NCI-H1930 (cell line): ENCODE measurements at places on chromosomes 4 and X.

DNA sequence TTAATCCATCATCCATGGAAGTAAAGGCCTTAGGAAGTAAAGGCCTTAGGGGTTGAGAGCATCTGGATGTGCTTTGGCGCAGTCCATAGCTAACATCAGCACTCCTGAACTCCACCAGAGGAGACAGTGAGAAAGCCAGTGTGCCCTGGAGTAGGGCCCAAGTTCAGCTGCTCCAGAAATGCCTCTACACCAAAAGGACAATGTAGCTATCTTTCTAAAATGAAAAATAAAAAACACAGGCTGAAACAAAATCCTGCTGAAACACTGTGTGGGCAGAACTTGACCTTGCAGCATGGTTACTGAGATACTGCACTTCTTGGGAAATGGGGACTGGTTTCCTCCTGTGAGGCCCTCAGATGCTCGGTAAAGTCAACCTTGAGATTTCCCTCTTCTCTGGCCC lies 29.3 kb downstream of the SH3RF1 start:
- no peak for DNase-seq

GRCh38 chrX:114028907-114029662 lies 554.8 kb upstream of the HTR2C start:
- DNase-seq = no peak

- no peak for DNase-seq
Measured at GRCh38 chrX:10107483-10107882, 49.3 kb upstream of the CLCN4 start.

DNA sequence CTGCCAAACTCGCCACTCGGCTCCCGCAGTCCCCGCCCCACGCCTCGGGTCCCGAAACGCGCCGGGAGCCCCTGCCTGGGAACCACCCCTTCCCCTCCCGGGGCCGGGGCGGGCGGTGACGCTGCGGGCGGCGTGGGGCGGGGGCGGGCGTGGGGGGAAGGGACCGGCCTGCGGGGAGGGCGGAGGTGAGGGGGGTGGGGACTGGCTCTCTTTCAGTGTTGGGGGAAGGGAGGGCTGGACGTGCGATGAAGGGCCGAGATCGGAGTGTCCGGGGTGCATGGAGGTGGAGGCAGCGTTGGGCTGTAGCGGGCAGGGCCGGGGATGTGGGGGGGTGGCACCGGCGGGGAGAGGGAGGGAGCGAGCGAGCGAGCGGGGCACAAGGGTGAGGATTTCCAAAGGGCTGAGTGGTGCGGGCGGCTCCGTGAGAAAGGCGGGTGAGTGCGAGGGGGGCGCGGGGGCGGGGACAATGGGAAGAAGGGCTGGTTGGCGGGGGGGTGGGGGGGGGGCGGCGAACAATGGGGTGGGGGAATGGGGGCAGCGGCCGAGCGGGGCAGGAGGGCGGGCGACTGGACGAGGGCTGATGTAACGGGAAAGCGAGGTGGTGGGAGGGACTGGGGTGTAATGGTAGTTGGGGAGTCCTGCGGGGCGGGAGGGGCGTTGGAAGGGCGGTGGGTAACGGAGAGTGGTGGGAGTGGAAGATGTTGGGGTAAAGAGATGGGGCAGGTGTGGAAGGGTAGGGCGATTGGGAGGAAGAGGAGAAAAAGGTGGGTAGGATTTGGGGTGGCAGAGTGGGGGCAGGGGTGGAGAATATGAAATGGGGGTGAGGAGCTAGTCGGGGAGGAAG lies 578 bp downstream of the DCUN1D4 start:
- peak; percentile 23 for DNase-seq

- no peak for DNase-seq
Measured at GRCh38 chr4:77600521-77601451, 4.8 kb upstream of the CXCL13 start.

- DNase-seq = no peak
Measured at GRCh38 chr4:56817840-56818491, 3.5 kb downstream of the SPINK2 start.

GRCh38 chr4:171484681-171485080 lies 328.5 kb upstream of the GALNTL6 start:
- no peak for DNase-seq

- no peak for DNase-seq
Measured at GRCh38 chrX:3244203-3244743, 102.2 kb downstream of the MXRA5 start.

GRCh38 chrX:21375708-21376009 lies 1.4 kb downstream of the CNKSR2 start:
- DNase-seq = no peak

DNA sequence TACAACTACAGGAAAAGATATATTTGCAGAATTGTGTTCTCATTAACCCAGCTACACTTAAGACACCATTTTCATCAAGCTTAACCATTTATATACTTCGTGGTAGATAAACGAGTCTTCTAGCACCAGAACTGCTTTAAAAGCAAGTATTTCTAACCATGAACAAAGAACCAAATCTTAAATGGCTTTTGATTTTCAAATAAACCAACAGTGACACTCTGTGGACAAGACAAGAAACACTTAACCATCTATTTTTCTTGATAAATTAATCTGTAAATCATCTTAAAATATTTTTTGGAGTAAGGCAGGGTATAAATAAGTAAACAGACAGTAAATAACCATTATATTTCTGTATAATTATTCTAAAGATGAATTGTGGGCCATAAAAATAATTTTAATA lies 10.2 kb downstream of the BEND2 start:
- peak; percentile 2 for DNase-seq

DNA sequence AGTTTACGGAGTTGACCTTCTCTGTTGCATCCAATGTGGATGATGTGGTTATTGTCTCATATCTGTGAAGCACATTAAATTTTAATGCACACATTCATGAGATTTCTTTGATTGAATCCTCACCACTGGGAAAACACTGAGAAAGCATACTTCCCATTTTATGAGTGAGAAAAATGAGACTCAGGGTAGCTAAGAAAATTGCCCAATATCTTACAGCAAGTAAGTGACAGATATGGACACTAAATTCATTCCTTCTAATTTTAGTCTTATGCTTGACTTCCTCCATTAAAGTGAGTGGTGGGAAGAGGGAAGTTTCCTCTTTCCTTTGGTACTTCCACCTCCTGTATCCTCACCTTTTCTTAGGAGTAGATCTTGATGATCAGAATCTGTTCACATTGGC lies 504.8 kb upstream of the BOD1L1 start:
- DNase-seq = no peak

DNA sequence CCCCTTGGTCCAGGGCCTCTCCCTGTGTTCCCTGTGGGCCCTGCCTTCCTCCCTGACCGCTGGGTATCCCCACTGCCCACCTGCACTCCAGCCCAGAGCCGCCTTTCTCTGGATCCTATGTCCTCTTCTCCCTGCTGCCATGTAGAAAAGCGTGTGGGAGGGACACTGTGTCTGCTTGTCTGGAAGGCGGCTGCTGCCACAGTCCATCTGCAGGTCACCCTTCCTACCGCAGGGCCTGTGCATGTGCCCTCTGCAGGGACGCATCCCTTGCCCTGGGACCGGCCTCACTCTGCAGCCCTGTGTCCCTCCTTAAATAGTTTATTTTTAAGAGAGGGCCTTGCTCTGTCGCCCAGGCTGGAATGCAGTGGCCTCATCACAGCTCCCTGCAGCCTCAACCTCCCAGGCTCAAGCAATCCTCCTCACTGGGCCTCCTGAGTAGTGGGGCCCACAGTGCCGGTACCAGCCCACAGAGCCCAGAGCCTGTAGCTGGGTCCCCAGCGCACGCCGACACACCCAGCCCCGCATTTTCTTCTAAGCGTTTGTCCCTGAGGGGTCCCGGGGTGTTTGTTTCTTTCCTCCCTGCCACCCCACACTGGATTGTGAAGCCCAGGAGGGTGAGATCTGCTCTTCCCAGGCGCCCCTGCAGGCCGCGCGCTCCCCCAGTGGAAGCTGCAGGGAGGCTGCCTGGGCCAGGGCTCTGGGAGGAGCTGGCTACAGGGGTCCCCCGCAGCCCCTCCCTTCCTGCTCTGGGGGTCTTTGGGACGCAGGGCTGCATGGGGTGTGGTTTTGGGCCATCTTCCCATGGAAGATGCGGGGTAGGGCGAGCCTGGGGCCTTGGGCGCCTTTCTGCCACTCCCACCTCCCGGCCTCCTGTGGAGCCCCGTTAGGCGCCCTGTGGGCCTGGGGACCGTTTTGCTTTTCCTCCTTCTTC lies 12.8 kb upstream of the NAT8L start:
- DNase-seq = no peak

- DNase-seq = no peak
Measured at GRCh38 chr4:5260121-5260520, 208.8 kb downstream of the STK32B start.

DNA sequence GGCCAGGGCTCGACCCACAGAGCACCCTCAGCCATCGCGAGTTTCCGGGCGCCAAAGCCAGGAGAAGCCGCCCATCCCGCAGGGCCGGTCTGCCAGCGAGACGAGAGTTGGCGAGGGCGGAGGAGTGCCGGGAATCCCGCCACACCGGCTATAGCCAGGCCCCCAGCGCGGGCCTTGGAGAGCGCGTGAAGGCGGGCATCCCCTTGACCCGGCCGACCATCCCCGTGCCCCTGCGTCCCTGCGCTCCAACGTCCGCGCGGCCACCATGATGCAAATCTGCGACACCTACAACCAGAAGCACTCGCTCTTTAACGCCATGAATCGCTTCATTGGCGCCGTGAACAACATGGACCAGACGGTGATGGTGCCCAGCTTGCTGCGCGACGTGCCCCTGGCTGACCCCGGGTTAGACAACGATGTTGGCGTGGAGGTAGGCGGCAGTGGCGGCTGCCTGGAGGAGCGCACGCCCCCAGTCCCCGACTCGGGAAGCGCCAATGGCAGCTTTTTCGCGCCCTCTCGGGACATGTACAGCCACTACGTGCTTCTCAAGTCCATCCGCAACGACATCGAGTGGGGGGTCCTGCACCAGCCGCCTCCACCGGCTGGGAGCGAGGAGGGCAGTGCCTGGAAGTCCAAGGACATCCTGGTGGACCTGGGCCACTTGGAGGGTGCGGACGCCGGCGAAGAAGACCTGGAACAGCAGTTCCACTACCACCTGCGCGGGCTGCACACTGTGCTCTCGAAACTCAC lies 3.6 kb downstream of the MID1IP1 start:
- no peak for DNase-seq

DNA sequence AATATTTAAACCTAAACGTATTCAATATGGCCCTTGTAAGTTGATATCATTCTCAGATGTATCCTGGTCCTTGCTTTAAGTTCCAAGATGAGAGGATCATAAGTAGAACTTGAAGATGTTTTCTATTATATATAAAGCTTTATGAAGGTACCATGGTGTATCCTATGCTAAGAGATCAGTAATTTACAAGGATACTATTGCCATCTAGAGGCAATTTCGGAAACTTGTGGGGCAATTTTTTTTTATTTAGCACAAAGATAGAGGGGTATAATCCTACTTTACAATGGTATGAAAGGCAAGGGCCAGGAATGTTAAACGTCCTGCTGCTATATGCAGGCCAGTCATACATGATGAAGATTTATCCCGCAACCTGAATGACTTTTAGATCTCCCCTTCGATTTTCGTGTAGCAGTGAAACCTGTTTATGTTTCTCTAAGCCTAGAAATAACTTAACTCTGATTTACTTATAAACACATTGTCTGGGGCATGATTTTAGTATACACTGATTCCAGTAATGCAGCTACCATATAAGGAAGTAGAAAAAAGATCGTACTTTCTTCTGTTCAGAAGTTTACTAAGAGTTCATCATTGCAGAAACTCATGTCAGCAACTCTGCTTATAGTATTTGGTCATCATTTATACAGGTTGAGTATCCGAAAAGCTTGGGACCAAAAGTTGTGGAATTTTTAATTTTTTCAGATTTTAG lies 2.6 kb downstream of the SLC25A31 start:
- DNase-seq = peak; percentile 7

DNA sequence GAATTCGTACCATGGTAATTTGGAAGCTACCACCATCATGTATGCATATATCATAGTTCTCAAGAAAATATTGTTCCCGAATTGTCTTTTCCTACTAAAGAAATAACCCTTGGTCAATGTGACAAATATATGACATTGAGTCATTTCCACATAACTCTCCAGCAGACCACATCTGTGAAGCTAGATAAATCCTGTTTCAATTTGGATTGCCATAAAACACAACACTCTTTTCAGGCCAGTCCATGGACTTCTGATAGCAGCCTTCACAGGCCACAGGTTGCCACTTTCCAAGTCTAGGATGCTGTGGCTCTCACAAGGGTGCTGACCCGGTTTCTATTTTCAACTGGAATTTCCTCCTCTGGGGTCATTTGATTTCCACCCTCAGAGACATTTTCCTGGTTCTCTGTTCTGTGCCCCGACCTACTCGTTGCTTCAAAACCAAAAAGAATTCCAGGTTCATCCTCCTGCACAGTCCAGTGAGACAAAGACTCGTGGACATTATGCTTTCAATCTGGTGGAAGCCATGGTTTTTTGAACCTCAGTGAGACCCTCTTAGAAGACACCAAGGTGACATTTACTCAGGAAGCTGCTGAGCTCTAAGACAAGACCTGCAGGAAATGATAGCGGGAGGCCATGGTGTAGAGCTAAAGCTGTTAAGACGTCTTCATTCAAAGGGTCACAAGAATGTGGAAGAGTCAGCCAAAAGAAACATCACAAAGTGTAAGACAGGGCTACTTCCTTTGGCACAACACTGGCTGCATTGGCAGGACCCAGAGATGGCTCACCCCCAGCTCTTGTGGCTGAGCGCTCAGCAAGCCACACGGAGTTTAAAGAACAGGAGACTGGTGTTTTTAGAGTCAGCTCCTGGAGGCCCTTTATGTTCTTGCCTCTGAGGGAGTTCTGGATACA lies 119.8 kb downstream of the AMELX start:
- DNase-seq = no peak

- no peak for DNase-seq
Measured at GRCh38 chrX:132373610-132374009, 115.2 kb downstream of the MBNL3 start.

GRCh38 chr4:182863501-182863900 lies 53.7 kb downstream of the DCTD start:
- no peak for DNase-seq

- DNase-seq = no peak
Measured at GRCh38 chrX:12986886-12987285, 12.0 kb downstream of the TMSB4X start.

DNA sequence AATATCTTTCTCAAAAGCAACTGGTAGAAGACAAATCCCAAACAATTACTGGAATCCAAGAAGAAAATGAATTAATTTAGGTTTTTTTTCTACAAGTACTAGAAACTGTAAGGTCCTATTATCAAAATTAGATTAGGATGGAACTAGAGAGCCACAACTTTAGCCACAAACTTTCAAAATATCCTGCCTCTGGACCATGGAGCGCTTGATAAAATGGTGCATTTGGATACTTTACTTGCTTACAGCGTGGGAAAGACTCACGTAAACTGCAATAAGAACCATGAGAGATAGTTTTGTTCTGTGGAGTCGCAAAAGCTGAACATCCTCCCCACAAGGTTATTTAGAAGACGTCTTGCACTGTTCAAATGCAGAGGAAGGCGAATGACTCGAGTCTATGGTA lies at the start of gene DCAF8L2:
TSS of gene DCAF8L2 (plus strand) at position 301 of the 400 bp plus-strand sequence. CDS start 156,552 bp downstream, outside the sequence.
- DNase-seq = no peak

DNA sequence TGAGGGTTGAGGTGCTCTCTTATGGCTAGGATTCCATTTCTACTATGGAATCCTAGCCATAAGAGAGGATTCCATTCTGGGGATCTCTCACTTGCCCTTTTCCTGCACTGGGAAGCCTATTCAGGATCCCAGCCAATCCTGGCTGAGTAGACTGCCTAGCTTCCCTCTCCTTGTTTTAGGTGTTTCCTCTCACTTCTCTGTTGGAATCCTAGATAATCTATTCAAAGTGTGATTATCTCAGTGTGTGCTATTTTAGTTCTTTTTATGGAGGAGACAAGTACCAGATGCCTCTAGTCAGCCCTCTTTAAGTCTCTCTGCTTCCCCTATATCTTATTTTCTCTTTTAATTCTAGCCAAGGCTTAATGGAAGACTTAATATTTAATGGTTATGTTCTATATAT lies 34.5 kb upstream of the DDIT4L start:
- no peak for DNase-seq
